Fibroblast of skin of left quadriceps (primary cell): ENCODE measurements at places on chromosomes 2 and 18.

GRCh38 chr2:64524604-64525316 lies 632 bp downstream of the AFTPH start:
- no peak for DNase-seq

DNA sequence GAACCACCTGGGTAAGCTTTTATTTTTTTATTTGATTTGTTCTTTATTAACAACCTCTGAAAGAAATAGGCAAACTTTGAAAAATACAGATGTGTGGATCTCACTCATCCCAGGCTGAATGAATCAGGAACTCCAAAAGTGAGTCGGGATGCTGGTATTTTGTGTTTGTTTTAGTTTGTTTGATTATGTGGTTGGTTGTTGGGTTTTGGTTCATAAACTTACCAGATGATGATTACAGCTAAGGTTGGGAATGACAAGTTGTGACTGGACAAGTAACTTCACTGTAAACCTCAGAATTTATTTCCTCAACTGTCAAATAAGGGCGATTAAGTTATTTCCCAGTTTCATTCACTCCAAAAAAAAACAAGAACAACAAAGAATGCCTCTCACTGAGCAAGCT lies 80.5 kb upstream of the KIF5C start:
- DNase-seq = peak; percentile 55

GRCh38 chr2:3703757-3704355 lies 481 bp downstream of the DCDC2C start:
- no peak for DNase-seq

- DNase-seq = no peak
Measured at GRCh38 chr2:233448220-233448559, 93.9 kb downstream of the DGKD start.

GRCh38 chr2:10252661-10253060 lies 50.0 kb upstream of the HPCAL1 start:
- DNase-seq = no peak

- DNase-seq = no peak
Measured at GRCh38 chr2:234814374-234814773, 137.4 kb upstream of the SH3BP4 start.

DNA sequence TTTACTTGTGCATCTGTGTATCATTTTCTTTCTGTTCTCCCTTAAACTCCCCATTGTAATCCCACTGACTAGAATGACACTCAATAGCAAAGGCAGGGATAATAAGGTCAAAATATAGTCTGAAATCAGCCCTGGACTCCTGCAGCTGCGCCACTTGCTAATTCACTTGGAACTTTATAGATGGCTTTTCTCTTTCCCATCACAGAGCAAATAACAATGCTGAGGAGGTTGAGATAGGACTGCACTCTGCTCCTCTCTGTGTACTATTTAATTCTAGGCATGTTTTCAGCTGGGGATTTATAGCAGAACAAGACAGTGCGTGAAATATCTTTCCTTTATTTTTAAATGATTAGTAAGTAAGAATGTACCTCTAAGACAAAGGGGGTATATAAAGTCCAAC lies 324.2 kb downstream of the LNPK start:
- no peak for DNase-seq

DNA sequence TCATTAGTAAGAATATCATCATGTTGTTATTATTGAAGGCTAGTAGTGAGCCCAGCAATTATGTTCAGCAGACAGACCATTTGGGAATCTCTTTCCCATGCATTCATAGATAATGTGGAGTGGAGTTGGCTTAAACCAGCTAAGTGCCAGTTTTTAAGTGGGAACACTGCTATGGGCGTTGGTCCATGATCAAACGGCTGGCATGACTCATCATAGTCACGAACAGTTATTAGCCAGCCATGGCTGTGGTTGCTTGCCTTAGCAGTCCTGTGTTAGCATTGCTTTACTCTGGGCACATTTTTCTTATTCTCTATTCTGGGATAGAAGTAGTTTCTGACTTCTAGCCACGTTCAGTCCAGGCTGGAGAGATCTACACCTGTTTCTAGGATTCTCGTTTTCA lies 17.7 kb downstream of the EIF4E2 start:
- no peak for DNase-seq

- no peak for DNase-seq
Measured at GRCh38 chr2:57979158-57979557, 67.4 kb upstream of the VRK2 start.

GRCh38 chr2:234491281-234491680 lies 5.6 kb downstream of the ARL4C start:
- no peak for DNase-seq

GRCh38 chr2:71460595-71461303 lies 7.4 kb downstream of the DYSF start:
- DNase-seq = no peak

DNA sequence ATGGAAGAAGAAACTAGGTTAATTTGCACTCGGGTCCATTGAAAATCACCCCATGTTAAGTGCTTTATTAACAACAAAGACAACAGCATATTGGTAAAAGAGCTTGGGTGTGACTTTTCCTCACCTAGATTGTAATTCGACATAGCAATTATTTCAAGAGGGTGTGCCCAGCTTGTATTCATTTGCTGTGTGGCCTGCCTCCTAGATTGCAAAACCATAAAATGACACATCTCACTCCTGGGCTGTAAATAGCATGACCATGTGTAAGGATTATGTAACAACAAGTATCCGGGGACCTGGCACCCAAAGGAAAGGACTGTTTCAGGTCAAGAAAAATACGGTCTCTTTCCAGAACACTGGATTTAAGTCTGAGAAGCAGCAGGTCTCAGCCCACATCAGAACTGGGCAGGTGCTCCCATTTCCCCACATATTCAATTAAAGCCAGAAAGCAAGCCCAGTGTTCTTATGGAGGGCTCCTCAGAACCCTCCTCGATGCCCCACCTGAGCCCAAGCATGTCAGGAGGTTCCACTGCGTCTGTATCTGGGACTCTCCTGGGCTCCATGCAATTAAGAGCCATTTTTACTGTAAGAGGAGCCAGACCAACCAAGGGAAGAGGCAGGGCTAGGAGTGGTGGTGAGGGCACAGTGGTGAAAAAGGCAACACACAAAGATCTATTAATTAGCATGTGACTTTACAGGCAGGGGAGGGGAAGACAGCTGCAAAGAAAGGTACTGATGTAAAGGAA lies 39.2 kb downstream of the MREG start:
- no peak for DNase-seq

DNA sequence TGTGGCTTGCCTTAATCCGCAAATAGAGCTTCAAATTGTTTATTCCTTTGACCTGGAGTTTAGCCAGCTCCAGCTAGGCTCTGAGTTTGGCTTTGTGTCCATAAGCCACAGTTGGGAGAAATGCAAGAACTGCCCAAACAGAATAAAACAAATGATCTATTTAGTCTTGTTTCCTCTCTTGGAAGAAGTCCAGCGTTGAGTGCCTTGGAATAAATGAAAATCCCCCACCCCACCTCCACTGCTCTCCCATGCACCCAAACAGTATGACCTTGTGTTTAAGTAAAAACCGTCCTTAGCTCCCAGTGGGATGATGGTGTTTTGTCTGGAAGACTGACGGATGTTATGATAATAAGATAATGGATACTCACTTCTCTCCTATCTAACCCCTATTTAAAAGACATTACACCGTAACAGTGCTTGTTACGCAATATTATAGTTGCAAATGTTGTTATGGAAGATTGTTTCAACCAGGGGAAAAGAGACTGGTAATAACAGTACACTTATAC lies 3.2 kb upstream of the SERPINE2 start:
- DNase-seq = no peak

DNA sequence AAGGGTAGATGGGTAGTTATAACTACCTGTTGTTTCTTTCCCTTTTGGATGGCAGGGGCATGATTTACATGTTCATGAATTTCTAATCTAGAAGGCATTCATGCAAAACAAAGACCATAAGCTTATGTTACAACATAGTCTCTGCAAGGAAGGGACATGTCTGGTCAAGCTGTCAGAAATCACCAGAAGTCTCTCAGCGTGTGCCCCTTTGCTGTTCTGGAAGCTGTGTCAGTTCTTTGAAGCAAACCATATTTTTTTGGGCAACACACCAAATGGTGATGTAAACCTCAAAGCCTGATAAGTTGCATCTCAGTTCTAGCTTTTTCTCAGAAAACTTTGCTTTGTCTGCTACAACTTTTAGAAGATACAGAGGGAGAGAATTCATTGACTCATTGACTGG lies 173.5 kb upstream of the CTAGE1 start:
- DNase-seq = no peak

- no peak for DNase-seq
Measured at GRCh38 chr18:78607221-78607620, 372.4 kb upstream of the SALL3 start.

- no peak for DNase-seq
Measured at GRCh38 chr2:190997526-190998113, 16.4 kb downstream of the STAT1 start.

GRCh38 chr2:214203744-214204289 lies 207.0 kb upstream of the VWC2L start:
- peak; percentile 12 for DNase-seq

DNA sequence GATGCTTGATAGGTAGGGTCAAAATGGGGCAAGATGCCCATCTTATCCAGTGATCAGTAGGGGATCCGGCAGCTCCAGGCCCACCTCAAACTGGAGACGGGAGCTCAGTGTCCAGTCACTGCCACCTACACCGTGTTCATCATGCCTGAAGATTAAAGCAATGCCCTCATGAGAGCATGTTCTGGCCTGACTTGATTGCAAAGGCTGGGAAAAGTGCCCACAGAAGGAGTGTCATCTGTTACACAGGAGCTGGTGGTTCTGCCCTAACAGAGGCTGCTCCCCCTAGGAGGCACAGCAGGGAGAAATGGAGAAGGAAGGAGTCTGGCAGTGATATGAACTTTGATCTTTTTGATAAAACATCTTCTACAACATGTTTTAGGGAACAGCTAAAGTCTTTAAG lies 92.3 kb downstream of the CCBE1 start:
- DNase-seq = no peak

- no peak for DNase-seq
Measured at GRCh38 chr2:15711126-15711860, 119.6 kb downstream of the DDX1 start.

DNA sequence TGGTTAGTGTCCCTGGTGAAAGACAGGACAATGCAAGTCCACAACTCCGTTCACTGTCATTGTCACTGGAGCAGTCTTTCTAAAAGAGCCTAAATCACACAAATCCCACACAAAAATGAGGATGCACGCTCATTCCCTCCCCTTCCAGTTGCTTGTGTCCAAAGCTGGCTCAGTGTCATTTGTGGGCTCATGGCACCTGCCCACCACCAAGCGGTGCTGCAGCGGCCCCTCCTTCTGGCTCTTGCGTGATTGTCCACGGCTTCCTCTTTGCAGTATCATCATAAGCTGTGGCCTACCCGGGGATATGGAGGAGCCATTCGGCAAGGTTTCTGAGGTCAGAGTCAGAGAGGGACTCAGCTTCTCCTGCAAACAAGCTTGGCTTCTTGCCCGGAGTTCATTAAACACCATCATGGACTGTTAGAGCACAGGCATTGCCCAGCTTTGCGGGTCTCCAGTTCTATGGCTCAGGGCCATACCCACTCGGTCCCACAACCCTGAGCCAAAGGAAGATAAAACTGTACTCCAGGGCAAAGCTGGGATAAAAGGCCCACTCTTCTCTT lies 179.4 kb upstream of the AGAP1 start:
- DNase-seq = no peak
